ENCODE measurements at places on chromosomes 3 and 15. TPM values are rescaled to one million over a fixed set of nuclear protein-coding genes. Genes with fewer than 3 reads are reported as not detected.

- DNase-seq, result no peak
Measured at GRCh38 chr15:78129751-78130287, 1.4 kb downstream of the CIB2 start.

DNA sequence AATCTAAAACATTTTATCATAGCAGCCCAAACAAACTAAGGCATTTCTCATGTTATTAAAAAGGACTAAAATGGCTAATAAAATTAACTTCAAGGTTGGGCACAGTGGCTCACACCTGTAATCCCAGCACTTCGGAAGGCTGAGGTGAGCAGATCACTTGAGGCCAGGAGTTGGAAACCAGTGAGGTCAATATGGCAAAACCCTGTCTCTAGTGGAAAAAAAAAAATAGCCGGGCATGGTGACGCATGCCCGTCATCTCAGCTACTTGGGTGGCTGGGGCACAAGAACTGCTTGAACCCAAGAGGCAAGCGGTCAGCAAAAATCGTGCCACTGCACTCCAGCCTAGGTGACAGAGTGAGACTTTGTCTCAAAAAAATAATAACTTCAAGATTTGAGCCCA, 110.2 kb downstream of the NR2E3 start:
- DNase-seq, result no peak

DNA sequence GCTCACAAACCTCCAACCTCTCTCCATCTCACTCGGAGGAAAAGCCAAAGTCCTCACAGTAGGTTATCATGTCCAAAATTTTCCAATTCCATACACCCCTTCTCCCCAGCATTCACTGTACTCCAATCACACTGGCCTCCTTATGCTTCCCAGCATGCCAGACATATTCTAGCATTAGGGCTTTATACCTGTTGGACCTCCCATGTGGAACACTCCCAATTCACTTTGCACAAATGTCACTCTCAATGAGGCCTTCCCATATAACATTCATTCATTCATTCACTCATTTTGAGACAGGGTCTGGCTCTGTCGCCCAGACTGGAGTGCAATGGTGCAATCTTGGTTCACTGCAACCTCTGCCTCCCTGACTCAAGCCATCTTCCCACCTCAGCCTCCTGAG, 19.9 kb downstream of the SCAPER start:
- no peak for DNase-seq

- no peak for DNase-seq
Measured at GRCh38 chr15:87609474-87609873, 647.1 kb downstream of the NTRK3 start.

Gene ATP10A
- 0.89 TPM for total RNA-seq

Gene ACAD11
- total RNA-seq, result 7.2 TPM

Gene GPR27
- total RNA-seq, result 0.61 TPM

DNA sequence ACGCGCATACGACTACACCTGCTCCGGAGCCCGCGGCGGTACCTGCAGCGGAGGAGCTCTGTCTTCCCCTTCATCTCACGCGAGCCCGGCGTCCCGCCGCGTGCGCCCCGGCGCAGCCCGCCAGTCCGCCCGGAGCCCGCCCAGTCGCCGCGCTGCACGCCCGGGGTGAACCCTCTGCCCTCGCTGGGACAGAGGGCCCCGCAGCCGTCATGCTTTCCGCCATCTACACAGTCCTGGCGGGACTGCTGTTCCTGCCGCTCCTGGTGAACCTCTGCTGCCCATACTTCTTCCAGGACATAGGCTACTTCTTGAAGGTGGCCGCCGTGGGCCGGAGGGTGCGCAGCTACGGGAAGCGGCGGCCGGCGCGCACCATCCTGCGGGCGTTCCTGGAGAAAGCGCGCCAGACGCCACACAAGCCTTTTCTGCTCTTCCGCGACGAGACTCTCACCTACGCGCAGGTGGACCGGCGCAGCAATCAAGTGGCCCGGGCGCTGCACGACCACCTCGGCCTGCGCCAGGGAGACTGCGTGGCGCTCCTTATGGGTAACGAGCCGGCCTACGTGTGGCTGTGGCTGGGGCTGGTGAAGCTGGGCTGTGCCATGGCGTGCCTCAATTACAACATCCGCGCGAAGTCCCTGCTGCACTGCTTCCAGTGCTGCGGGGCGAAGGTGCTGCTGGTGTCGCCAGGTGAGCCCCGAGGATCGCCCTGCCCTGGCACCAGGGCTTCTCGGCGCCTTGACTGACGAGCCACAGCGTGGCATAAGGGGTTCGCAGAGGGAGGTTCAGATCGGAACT, 420 bp downstream of the SLC27A2 start:
- peak; percentile 25 for DNase-seq

Gene TICRR
- 2.9 TPM for total RNA-seq

DNA sequence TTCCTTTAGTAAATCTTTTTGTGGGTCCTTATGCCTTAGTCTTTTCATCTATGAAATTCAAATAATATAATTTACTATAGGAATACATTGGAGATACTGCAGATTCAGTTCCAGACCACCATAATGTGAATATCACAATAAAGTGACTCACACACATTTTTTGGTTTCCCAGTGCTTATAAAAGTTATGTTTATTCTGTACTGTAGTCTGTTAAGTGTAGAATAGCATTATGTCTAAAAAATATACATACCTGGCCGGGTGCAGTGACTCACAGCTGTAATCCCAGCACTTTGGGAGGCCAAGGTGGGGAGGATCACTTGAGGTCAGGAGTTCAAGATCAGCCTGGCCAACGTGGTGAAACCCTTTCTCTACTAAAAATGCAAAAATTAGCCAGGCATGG, 53.9 kb upstream of the PAQR5 start:
- DNase-seq, result no peak

Gene SUCNR1
- 0.05 TPM for total RNA-seq

DNA sequence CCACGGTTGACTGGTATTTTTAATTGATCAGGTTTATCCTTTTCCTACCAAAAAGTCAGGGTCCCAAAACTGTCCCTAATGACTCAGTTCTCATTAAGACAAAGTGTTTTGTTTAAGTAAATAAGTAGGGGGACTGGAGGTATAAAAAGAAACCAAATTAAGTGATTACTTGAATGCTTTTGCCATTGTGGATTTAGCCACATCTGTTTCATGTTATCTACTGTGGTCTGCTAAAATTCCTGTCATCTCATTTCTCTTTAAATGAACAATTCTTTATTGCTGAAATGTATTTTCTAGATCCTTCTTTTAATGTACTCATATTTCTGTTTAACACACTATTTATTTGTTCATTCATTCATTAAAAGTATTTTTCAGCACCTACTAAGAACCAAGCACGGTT, 625.9 kb upstream of the ADAMTS9 start:
- DNase-seq, result no peak

DNA sequence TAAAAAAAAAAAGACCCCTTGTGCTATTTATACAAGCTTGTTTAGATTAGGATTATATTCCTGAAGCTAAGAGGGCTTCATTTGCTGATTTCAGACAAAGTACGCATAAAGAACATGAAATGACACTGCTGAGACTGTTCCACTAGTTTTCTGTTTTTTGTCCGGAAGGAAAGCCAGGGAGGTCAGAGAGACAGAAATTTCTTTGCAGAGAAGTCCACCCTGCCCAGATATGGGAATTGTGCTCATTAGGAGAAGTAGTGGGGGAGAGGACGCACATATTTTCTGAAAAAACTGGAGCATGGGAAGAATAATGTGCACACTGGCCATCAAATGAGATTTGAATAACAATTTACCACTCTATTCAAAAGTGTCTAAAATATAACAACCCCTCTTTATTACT, 220.9 kb upstream of the ICE2 start:
- DNase-seq, result no peak

- DNase-seq, result no peak
Measured at GRCh38 chr3:179943117-179943880, 93.4 kb downstream of the PEX5L start.

- DNase-seq, result no peak
Measured at GRCh38 chr3:127535901-127536829, 54.4 kb downstream of the TPRA1 start.

DNA sequence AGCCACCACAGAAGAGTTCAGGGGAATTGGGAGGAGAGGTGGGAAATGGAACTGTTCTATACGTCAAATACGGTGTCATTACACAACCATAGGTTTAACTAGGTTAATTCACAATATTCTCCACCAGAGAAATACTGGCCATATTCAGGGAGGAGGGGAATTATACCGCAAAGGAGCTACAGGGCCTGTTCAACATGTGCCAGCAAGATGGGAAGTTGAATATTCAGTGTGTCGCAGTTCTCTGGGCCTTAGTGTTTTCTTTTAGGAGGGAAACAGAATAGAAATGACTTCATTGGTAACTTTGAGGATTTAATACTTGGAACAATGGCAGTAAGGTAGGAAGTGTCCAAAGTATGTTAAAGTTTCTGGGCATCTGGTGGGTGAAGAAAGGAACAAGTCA, 18.0 kb upstream of the FBXW12 start:
- no peak for DNase-seq

DNA sequence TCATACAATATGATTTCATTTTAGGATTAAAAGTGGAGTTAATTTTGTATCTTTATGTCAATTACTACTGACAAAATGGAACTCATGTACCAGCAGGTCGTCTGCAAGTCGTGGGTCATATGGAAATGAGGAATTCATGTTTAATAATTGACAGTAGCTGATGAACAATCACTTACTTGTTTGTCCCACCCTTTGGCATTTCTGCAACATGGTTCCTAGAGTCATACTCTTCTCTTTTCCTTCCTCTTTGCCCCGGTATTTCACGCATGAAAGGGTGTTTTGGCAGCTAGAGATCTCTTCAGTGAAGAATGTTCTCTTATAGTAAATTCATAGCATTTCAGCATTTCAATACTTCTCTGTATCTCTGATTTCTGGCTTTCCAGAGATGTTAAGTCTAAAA, 133.3 kb upstream of the SLC24A5 start:
- DNase-seq, result no peak

Gene TTLL13
- 0.35 TPM for total RNA-seq

DNA sequence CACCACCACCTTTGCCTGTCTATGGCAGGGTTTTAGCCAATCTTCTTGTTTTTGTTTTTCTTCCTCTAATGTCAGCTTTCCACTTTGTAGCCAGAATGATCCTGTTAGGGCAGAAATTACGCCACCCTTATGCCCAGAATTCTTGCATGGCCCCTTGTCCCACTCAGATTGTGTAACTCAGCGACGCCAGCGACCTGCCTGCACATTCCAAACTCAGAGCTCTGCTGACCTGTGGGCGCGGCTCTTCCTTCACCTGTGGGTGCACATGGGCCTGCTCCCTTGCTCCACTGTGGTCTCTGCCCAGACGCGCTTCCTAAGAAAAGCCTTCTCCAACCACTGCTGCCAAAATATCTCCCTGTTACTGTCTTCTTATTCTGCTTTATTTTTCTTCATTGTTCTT, 45.0 kb downstream of the MED12L start:
- DNase-seq, result no peak

DNA sequence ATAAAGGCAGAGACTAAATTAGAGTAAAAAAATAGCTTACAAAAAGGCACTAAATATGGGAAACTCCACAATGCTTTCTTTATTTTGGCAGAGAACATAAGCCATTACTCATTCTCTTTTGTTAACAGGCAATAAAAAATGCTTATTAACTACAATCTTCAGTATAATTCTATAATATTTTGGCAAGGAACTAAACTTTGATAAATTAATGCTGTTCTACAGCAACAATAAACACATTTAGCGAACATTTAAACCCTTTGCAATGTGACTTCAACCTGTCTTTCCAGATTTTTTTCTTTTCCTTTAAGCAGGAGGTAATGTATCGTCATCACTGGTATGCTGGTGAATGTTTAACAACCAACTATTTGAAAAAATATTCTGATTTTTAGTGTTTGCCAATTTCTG, 42.2 kb upstream of the POU1F1 start:
- DNase-seq, result no peak

GRCh38 chr3:49563040-49563578, 8.8 kb downstream of the BSN start:
- DNase-seq, result no peak

Gene CHL1
- 2.9 TPM for total RNA-seq

Gene GOLGA6B
- total RNA-seq, result not detected

- no peak for DNase-seq
Measured at GRCh38 chr3:38578551-38578950, 70.9 kb downstream of the SCN5A start.

DNA sequence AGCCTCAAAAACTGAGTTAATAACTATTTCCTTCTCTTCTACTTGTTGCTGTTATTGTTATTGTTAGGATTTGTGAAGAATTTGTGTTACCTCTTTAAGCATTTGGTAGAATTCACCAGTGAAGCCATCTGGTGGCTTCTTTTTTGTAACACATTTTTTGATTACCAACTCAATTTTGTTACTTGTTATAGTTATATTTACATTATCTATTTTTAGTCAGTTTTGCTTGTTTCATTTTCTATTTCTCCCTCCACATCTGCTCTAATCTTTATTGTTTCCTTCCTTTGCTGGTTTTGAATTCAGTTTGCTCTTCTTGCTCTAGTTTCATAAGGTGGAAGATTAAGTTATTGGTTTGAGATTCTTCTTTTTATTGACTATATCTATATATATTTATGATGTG, 3.7 kb upstream of the SLC9C1 start:
- no peak for DNase-seq

Gene LEKR1
- 1.6 TPM for total RNA-seq

DNA sequence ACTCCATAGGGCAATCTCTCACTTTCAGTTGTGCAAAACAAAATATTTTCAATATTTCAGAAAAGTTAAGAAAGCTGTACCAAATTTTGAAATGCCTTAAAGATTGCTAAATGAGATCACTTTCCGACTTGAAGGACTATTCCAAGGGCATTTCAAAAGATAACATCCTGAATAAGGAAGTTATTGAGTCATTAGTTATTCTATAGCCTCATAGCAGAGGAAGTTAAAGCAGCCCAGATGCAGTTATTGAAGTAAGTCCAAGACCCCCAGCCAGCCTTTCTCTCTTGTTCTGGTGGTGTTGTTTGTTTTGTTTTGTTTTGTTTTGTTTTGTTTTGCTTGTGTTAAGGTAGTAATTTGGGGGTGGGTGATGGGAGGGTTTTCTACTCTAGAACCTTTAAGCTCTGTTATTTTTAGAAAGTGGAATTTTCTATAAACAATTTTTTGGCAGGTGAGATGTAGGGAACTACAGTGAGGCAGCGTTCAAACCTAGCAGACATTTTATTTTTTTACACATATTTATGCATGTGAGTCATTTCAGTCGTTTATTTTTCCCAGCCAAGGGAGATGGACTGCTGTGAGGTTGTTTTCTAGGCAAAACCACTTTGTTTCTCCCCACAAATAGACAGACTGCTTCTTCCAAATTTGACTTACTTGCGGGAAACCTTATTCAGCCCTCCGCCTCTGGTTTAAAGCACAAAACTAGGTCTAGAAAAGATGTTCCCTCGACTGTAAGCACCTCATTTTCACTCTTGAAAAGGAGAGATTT, 216.3 kb upstream of the ARPP21 start:
- no peak for DNase-seq

Gene GABRR3
- not detected for total RNA-seq

Gene TLR9
- total RNA-seq, result 0.25 TPM

- no peak for DNase-seq
Measured at GRCh38 chr15:56798639-56799038, 65.3 kb upstream of the ZNF280D start.

Gene UROC1
- total RNA-seq, result not detected

Measured in colonic mucosa (tissue), 4 donors.